ENCODE measurements at places on chromosomes 2 and 18. TPM values are rescaled to one million over a fixed set of nuclear protein-coding genes. Genes with fewer than 3 reads are reported as not detected.

DNA sequence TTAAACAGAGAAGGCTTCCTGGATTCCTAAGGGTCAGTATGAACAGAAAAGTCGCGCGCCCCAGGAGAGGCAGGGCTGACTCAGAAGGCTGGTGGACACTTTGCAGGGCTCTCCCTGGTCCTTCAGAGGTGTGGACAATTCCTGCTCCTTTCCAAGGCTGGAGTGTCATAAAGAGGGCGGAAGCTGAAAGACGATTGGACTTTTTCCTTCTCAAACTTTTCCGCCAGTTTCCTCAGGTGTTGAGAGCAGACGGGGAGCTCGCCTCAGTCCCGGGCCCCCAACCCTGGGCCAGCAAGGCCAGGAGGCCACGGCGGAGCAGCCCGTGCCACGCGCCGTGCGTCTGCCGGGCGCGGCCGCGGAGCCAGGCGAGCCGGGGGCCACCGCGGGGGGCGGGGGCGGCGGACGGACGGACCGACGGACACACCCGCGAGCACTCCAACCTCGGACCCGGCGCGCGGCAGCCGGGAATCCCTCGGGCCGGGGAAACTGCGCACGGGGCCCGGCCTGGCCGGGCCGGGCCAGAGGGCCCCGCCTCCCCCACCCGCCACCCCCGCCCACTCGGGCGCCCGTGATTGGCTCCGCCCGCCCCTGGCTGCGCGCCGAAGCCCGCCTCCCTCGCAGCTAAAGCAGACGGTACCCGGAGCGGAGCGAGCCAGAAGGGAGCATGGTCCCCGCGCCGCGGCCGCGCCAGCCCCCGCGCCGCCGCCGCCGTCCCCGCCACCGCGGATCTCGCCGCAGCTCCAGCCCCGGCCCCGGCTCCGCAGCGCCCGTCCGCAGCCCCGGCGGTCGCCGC lies at the start of gene KLHL29:
TSS of gene KLHL29 (plus strand) at position 629 of the 793 bp plus-strand sequence. CDS start 177,018 bp downstream, outside the sequence.
- peak; percentile 70 for DNase-seq

GRCh38 chr2:151063271-151063670 lies 198.4 kb downstream of the RBM43 start:
- no peak for DNase-seq

DNA sequence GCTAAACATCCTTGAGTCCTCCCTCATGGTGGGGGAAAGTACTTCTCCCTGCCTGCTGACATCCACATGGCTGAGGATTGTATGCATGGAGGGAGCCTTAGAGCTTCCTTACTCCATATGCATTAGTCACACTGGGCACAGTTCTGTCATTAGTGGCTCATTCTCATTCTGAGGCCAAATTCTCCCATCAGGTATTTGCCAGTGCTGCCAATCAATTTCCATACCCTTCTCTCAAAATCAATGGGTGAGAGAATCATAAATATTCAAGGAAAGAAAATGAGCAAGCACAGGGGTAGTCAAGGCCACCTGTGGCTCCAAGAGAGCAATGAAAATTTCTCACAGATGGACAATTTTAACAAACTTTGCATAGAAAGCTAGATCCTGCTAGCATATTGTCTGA lies 422.6 kb upstream of the SETBP1 start:
- no peak for DNase-seq

DNA sequence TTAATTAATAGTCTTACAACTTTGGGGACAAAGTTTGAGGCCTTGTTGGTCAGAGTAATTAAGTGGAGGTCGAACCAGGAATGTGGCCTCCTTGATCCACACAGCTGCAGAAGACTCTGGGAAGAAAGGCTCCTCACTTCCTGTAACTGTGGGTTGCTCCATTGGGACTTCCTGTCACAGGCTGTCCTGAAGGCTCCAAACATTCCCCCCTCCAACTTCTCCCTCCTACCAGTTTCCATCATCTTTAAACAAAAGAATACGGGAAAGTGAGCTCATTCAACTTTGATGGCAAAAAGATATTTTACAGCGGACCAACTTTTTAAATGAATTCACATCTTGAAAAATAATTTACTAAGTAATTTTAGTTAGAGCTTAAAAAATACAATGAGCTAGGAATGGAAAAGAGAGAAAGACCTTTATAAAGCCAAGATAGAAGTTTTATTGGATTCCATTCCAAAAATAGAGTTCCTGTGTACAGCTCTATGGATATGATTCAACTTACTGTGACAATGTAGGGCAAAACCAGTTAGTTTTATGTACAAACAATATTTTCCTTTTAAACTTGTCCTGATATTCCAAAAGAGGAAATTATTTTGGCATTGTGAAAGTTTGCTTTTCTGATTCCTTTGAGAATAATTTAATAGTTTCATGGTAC lies 212.0 kb upstream of the NABP1 start:
- no peak for DNase-seq

GRCh38 chr2:29676886-29677453 lies 244.4 kb downstream of the ALK start:
- no peak for DNase-seq

- DNase-seq: no peak
Measured at GRCh38 chr2:71327916-71328315, 3.7 kb upstream of the ZNF638 start.

DNA sequence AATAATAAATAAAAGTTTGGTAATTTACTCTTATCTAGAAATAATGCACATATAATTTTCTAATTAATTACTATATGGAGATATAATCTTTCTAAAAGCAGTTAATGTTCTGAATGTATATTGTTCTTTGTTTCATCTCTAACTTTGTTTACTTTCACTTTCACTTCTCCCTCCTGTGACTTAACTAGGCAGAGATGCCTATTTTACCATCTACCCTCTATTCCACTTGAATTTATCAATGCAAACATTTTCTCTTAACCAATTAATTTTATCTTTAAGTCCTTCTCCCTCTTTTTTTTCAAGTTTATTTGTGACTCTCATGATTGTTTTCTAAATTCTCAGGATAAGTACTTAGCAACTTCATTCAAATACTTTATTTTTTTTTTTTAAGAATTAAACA lies 55.1 kb upstream of the IL1RL1 start:
- DNase-seq: no peak

DNA sequence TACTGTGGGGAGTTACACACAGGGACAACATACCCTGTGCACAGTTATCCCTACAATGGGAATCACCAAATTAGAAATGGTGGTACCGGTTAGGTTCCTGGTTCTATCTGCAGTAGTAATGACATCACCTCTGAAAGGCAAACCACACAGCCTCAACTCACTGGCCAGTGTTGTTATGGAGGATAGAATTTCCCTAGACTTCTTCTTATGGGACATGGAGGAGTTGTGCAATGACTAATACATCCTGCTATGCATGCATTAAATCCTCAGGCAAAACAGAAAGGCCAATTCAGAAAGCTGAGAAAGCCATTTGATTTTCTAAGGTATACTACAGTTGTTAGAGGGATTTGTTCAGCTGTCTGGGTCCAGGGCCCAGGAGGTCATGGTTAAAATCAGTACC lies 439.3 kb downstream of the TMX3 start:
- no peak for DNase-seq

DNA sequence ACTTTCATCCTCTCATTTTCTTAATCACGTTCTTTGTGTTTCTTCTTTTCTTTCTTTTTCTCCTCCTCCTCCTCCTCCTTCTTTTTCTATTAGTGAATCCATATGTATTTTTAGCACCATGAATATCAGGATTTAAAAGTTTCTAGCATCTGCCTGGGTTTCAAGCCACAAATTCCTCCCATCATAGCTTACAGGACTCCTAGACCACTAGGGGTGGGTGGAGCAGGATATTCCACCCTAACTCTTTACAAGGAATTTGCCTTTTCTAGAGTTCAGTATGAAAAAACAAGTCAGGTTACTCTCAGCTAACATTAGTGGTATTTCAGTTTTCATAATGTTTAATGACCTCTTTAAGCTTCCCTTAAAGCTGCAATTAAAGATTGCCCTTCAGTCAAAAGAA lies 19.1 kb upstream of the LRRTM1 start:
- DNase-seq: no peak

Gene RASGRP3
- 1.2 TPM for total RNA-seq
